ENCODE measurements at places on chromosomes 5 and 9.

GRCh38 chr9:209143-209758, 5.4 kb upstream of the DOCK8 start:
- DNase-seq, result peak; percentile 73

GRCh38 chr5:134296213-134296612, 70.3 kb upstream of the PPP2CA start:
- DNase-seq, result no peak

GRCh38 chr9:37036776-37037502, 2.9 kb upstream of the PAX5 start:
- DNase-seq, result peak; percentile 63

GRCh38 chr9:88538311-88539085, 3.5 kb downstream of the NXNL2 start:
- DNase-seq, result no peak

DNA sequence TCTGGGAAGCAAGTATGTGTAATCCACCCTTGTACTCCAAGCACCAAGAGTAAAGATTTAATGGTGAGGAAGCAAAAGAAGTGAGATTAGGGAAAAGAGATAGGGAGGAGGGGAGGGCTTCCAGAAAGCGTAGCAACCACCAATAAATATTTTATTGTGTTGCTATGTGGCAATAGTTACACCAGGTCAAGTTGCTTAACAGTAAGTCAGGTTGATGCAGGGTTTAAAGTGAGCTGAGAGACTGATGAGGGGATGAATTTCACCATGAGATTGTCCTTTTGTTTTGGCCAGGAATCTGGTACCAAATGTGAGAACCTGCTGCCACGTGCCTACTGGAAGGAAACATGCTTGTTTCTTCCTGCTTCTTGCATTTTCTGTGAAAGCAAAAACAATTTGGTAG, 62.7 kb downstream of the PCSK5 start:
- DNase-seq, result no peak

DNA sequence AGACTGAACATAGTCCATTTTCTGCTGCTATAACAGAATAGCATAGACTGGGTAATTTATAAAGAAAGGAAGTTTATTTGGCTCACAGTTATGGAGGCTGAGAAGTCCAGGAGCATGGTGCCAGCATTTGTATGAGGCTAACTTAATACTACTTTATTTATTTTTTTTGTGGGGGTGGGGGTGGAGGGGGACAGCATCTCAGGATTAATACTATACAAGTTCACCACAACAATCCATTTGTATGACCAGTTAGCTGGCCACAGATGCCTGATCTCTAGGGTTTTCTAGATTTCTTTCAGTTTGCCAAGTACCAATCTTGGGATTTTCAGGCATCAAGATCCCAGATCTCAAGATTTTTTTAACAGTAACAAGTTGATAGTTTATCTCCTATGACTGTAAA, 20.3 kb downstream of the ANGPTL2 start:
- DNase-seq, result no peak

DNA sequence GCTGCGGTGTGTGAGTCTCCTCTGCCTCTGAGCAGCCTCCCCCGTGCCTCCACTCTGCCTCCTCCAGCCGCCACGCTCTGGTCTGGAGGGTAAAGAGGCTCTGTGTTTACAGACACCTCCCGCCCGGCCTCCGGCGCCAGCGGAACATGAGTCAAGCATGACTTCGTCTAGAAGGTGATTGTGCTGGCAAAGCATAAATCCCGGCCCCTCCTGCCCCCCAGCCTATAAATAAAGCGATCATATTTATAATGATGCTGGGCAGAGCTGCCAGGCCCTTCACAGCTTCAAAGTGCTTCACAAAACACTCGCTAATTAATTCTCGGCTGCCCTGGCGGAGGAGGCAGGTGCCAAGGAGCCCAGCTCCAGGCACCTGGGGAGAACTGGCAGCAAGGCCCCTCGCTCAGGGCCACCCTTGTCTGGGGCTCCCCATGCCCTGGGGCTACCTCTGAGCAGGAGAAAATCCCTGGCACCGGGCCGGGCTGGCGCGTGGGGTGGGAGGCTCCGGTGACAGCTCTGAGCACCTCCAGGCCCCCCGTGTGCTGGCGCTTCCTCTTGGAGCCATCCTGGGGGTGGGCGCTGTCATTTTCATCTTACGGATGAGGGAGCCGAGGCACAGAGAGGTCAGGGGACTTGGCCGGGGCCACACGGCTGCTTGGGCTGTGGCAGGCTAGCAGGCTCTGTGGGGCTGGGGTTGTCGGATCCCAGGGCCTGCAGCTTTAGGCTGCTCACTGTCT, 87.8 kb downstream of the RXRA start:
- no peak for DNase-seq

GRCh38 chr5:109676920-109677319, 12.8 kb upstream of the MAN2A1 start:
- DNase-seq, result no peak

- no peak for DNase-seq
Measured at GRCh38 chr9:7300484-7300883, 499.1 kb downstream of the DMAC1 start.

GRCh38 chr5:40386289-40386688, 293.4 kb upstream of the PTGER4 start:
- DNase-seq, result peak; percentile 49

DNA sequence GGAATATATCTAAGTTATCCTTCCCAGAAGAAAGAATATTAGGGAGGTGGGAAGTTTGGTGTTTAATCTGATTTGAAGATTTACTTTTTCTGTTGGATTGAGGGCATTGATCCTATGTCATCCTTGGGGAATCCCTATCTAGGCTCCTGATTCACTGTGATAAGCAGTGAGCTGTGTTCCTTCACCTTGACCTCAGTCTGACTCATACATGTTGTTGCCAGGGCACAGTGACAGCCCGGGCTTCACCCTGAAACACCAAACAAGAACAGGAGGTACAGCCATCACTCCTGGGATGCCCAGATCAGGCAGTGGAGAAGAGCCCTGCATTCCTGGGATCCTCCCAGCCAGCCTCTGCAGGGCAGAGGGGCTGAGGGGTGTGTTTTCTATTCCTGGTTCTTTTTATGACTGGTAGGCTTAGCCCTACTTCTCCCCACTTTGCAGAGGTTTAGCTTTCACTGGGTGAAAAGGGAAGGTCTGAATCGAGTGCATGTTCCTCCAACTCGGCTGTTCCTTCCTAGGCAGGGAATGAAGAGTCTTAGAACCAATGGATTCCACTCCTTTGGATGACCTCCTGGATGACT, 3.1 kb upstream of the FAM53C start:
- no peak for DNase-seq

GRCh38 chr9:136920069-136920468, 24.5 kb downstream of the FBXW5 start:
- no peak for DNase-seq

- peak; percentile 67 for DNase-seq
Measured at GRCh38 chr9:129640086-129640870, 1.7 kb downstream of the ASB6 start.

DNA sequence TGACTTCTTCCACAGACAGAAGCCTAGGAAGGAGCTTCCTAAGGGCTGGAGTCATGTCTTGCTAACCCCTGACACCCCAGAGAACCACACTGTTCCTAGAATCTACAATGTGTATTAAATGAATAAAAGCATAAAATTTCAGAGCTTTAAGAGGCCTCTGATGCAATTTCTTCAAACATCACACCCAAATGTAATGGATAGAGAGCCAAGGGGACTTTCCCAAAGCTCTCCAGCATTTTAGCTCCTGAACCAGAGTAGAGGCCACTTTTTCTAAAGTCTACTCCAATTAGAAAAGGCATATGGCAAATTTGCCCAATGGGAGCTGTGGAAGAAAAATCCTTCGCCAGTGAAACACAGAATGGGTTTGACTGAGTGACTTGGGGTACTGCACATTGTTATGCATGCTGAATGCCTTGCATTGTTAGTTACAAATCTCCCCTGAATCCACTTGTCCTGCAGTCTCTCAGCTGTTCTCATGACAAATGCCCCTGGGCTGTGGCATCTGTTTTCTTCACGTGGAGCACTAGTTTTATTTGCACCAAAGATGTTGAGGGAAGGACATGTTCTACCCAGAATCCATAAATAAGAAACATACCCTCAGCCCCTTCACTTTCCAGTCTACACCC, 334.0 kb downstream of the ASTN2 start:
- DNase-seq, result no peak

DNA sequence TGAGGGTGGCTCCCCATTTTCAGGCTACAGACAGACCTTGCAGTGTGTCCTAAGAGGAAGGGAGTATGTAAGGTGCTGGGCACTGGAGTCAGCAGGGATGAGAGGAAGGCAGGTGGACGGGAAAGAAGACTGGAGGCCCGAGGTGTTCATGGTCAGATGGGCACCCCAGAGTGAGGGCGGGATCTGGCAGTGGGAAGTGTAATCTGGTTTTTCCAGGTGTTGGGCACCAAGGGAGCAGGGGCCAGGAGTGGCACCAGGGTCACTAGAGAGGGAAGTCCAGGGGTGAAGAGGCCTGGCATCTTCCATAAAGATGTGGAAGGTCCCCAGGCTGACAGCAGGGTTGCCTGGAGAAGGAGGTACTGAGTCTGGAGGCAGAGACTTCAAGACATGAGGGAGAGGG, 29.7 kb downstream of the PITX1 start:
- DNase-seq, result no peak

DNA sequence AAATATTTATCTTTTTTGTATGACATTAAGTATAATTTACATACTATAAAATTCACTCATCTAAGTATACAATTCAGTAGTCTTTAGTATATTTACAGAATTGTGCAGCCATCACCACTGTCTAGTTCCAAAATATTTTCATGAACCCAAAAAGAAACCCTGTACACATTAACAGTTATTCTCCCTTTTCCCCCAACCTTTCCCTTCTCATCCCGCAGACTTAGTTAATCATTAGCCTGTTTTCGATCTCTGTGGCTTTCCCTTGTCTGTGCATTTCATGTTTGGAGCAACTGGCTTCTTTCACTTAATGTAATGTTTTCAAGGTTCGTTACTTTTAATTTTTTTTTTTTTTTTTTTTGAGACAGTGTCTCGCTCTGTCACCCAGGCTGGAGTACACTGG, 37.5 kb downstream of the MTREX start:
- DNase-seq, result no peak

DNA sequence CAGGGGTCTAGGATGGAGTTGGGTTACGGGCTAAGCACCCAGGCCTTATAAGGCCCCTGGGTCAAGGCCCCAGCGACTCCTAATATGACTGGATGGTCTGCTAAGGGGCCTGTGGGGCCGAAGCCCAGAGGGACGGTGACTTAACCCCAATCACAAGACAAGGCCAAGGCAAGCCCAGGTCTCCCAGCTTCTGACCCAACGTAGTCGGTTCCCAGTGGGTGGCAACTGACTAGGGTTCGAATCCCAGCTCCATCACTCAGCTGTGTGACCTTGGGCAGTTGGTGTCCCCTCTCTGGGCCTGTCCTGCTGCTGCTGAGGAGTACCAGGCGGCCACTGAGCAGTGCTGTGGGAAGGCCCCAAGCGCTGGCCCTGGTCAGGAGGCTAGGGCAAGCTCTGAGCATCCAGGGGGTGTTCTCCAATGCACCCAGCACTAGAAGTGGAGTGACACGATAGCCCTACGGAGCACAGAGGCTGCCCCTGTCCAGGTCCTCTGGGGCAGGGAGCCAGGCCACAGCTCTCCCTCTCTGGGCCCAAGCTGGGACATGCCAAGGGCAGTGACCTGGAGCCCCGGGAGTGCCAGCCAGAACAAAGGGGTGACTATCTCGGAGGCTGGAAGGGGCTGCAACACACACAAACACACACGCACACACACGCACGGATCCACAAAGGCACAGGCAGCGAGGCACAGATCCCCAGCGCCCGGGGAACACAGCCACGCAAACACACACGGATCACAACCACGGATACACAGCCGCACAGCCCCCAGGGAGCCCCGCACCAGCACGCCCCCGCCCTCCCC, 512 bp downstream of the AK1 start:
- DNase-seq, result no peak

DNA sequence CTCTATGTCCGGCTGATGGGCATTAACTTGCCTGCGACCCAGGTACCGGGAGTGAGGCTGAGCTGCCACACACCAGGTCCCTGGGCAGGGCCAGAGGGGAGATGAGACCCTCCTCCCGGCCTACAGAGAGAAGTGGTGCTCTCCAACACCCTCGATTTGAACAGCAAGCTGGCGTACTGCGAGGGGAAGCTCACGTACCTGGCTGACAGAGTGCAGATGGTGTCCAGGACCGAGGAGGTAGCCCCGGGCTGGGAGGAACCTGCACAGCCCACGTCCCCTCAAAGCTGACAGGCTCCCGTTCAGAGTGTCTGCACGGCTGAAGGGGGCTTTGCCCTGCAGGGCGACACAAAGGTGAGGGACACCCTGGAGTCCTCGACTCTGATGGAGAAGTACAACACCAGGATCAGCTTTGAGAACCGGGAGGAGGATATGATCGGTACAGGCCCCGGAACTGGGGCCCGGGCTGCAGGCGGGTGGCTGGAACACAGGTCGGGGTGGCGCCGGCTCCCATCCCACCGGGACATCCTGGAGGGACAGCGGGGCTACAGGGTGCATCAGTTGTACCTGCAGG, 1.0 kb upstream of the RABL6 start:
- no peak for DNase-seq

DNA sequence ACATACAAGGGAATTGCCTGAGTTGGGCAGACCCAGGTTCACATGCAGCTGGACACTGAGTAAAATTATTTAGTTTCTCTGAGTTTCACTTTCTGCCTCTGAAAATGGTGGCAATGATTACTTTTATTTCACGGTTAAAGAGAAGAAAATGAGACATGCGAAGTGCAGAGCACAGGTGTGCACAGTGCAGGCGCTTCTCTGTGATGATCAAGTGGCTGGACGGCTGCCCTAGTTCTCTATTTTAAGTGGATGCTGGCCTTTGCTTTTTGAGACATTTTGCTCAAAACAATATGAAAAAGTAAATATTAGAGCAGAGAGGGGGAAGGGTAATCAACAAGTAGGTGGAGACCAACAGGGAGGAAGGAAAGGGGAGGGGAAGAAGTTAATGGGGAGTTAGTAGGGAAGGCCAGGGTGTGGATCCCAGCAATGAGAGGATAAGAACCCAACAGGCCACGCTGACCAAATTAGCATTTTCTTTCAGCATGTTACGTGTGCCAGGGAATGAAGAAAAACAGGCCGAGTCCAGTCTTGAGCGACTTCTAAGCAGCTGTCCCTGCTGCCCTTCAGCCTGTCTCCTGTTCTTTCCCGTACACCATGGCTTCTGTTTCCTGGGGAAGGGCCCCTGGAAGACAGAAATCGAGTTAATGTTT, 16.1 kb downstream of the SNX18 start:
- DNase-seq, result no peak

- peak; percentile 9 for DNase-seq
Measured at GRCh38 chr5:126355940-126356339, 67.3 kb upstream of the GRAMD2B start.

DNA sequence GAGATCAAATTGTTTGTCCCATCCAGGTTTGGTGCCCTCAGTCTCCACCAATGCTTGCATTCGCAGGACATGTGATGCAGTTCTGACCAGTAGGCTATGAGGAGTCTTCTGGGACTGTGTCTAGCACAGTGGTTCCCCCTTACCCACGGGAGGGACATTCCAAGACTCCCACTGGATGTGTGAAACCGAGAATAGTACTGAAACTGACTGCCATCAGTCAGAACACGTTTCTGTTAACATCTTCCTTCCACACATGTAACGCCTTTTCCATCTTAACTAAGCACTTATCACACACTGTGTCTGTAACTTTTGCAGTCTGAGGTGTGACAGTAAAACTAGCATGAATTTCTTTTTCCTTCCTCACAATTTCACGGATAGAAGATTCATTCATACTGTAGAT, 74.7 kb downstream of the PTTG1 start:
- DNase-seq, result no peak

- no peak for DNase-seq
Measured at GRCh38 chr5:125044491-125045282, 298.2 kb upstream of the ZNF608 start.

Measured in inflammatory macrophage treated with lipopolysaccharide for 4 hours (primary cell).